ENCODE measurements at places on chromosomes 4 and X.
A peak's percentile ranks its signal among the peaks of the same experiment; 100 is the strongest.

DNA sequence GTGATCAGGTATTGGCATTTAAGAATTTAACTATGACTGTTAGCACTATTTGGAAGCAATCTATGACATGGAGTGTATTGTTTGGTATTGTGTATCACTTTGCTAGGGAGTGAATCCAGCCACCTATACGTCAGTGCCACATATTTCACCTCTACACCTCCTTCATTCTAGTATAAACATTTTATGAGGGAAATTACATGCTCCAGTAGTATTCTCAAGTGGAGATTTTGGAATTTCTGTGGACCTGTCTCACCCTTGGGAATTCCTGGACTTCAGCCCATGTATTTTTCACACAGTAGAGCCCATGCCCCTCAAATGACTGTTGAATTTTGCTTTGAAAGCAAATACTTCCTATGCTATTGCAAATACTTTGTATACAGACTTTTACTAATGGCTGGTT, 11.3 kb downstream of the BST1 start:
- DNase-seq = no peak

DNA sequence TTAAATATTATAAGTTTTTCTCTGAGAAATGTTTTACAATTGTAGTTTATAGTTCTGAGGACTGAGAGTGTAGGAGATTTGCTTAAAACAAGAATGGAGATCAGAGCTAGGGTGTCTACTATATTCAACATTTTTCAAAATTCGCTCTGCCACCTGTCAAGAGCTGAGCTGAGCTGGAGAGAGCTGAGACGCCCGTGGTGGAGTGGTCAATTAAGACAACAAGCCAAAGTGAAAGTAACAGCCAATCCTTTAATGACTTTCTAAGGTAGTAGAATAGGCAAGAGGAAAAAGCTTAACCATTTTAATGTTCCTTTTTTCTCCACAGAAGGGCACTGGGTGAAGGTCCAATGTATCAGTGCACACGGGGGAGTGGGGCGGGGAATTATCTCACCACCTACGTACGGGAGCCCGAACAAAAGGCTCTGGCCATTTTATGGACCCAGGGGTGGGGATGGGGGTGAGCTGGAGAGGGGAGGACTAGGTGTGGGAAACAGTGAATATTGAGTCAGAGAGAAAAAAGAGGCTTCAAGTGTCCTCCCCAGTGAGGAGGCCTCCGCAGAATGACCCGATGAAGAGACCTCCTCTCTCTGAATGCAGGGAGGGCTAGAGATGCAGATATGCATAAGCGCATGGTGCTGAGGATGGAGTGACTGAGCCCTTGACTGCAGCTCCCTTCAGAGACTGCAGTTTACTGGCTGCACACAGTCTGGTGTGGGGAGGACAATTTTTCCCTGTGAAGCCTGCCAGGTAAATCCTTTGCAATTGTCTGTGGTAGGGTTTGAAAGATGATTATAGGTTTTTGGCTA, 60.8 kb downstream of the SPCS3 start:
- no peak for DNase-seq

DNA sequence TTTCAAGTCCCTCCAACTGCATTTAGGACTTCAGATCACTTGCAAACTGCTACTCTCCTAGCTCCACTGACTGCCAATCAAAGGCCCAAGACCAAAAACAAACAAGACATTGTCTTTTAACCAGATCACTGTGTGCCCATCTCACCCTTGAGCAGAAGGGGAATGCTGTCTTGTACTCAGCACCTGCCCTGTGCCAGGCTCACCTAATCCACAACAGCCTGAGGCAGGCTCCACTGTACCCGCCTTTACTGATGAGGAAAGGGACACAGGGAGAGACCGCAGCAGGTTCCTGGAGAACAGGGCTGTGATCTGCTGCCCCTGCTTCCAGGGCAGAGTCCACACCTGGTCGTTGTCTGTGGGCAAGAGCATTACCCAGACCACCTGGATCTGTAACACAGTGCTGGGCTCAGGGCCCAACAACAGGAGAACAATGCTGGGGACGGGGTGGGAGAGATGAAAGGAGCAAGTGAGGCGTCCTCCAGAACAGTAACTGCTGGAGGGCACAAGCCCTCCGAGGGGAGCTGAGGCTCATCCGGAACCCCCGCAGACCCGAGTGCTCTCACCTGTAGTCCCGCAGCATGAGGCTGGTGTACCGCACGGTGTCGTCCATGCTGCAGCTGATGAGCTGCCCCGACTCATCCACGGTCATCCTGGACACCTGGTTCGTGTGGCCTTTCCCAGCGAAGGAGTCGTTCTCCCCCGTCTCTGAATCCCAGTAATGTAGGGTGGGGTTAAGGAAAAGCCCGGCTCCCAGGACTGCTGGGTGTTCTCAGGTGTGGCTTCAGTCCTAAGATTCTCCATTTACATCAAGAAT, 33.9 kb downstream of the WDR1 start:
- DNase-seq = no peak

DNA sequence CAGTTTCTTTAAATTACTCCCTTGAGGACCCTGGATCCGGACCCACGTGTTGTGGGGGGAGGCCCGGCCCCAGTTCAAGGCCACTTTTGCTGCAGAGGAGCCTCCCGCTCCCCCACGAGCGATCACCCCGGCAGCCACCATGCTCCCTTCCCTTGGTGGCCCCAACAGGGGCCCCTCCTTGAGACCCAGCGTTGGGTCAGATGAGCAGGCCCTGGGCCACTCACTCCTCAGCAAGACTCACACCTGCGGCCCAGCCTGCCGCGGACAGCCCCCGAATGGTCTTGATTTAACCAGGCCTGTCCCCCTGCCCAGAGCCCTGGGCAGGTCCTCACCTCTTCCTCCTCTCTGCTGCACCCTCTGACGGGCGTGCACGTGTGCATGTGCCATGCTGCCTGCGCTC, 4.3 kb downstream of the CPLX1 start:
- no peak for DNase-seq

GRCh38 chr4:87677731-87678130, 27.7 kb downstream of the DMP1 start:
- no peak for DNase-seq

DNA sequence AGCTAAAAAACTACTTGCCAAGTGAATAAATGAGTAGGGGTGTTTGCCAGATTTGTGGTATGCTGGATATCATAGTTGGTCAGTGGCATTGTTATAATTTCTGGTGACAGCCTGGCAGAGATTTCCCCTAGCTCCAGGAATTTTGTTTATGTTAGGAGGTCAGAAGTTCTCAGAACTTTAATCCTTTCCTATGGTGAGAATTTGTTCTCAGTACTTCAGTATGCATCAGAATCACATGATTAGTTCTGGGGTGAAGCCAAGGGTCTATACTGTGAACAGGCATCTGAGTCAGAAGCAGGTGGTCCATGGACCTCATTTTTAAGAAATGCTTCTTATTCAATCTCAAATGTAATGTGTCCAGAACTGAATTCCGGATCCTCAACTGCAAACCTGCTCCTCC, 10.5 kb downstream of the RASSF6 start:
- peak; percentile 95 for DNase-seq

- DNase-seq = peak; percentile 80
Observed at GRCh38 chrX:72121383-72121782, 10.3 kb downstream of the RTL5 start.

- no peak for DNase-seq
Observed at GRCh38 chr4:40581254-40582140, 48.2 kb downstream of the RBM47 start.

- DNase-seq = no peak
Observed at GRCh38 chr4:136581119-136581518, 951.2 kb downstream of the PCDH18 start.

DNA sequence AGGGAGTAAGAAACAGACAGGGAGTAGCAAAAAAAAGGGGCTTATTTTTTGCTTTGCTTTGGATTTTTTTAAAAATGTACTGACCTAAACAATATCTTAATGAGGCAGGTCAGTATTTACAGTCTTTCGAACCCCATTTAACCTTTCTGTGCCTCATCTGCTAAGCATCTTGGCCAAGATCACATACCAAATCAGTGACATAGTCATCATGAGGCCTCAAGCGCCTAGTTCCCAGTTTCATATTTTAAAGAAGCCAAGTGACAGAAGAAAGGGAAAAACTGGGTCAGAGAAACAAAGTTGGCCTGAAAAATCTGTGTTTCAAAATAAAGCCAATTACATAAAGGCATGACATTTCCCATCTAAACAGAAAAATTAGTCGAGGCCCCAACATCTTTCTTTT, 94.6 kb upstream of the WDR44 start:
- DNase-seq = peak; percentile 72

DNA sequence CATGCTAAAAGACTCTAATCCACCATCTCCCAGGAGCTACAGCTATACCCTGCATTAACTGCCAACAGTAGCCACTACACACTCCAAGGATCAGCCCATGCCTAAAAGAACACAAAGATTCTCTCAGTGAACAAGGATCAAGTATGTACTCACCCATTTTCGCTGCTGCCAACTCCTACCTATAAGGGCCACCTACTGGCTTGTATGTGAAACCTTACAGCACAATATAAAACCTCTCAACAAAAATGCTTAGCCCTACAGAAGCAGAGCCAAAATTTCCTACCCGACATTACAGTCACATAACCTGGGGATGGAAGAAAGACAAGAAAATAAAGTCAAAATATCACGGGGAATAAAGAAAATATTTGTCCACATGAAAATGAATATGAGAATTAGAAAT, 562.8 kb upstream of the POU3F4 start:
- no peak for DNase-seq

- DNase-seq = no peak
Observed at GRCh38 chr4:184310881-184311709, 93.4 kb upstream of the ENPP6 start.

GRCh38 chr4:175504318-175504717, 307.7 kb downstream of the GPM6A start:
- peak; percentile 77 for DNase-seq

GRCh38 chrX:130060122-130061069, 49.9 kb downstream of the ELF4 start:
- DNase-seq = peak; percentile 45

DNA sequence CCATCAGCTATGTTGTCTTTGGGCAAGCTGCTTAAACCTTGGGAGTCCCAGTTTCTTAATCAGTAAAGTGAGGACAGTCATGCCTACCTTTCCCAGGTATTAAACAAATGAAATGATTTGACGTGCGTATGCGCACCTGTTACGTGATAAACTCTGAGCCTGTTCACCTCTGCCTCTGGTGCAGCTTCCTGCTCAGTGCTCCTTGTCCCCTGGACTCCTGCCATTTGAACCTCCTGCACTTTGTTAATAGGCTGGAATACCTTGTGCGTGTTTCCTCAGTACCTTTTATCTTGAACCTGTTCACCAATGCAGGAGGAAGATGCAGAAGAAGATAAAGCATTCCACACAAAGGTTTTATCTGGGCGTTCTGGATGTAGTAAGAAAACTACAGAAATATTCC, 211.9 kb downstream of the CEP135 start:
- DNase-seq = no peak

DNA sequence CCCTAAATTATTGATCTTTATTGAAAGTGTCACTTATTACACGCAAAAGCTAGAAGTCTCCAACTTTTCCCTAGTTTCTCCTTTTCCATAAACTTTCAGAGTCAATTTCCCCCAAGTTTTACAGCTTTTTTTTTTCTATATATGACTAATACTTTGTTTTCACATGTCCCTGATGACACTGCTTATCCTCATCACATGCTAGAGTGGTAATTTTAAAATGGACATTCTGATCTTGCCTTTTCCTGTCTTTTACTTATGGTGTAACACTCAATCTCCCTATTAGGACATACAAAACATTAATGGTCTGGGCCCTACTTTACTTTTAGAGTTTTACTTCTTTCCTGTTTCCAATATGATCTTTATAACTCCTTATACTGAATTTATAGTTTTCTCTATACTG, 112.6 kb downstream of the ANK2 start:
- DNase-seq = peak; percentile 6

GRCh38 chr4:26185436-26185835, 135.4 kb upstream of the RBPJ start:
- no peak for DNase-seq

- DNase-seq = no peak
Observed at GRCh38 chrX:47068214-47068613, 10.0 kb upstream of the RGN start.

DNA sequence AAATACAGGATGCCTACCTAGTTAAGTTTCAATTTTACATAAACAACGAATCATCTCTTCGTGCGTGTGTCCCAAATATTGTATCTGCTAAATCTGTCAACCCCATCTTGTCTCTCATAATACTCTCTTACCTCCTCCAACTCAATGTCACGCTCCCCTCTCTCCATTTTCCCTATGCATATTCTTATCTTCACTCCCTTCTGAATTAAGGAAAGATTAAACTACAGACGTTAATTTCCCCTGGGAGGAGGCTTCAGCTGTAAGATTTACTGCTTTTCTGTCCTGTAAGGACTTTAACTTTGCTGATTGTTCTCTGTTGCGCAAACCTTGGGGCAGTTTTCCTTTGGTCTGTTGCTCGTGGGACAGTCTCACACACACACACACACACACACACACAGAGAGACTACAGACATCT, 455 bp upstream of the ABCB7 start:
- peak; percentile 29 for DNase-seq

- no peak for DNase-seq
Observed at GRCh38 chrX:17495052-17495451, 120.1 kb downstream of the NHS start.

GRCh38 chr4:38001927-38002326, 41.7 kb downstream of the PTTG2 start:
- DNase-seq = no peak

- no peak for DNase-seq
Observed at GRCh38 chrX:49991758-49992157, 69.4 kb downstream of the CLCN5 start.

GRCh38 chr4:155491336-155492120, 114.8 kb upstream of the MAP9 start:
- peak; percentile 57 for DNase-seq

DNA sequence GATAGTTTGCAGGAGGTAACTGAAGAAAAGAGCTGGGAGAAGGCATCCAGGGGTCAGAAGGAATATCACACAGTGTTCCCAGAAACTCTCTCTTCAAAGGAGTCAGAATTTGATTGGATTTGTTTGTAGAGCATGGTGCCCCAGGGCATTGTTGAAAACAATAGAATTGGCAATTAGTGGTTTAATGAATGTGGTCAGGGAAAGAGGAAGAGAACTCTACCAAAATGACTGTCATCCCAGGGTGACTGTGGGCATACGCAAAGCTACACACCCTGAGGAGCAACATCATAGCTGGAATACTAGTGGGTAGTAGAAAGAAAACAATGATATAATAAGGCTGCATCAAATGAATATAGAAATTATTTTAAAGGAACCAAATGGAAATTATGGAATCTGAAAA, 21.5 kb downstream of the TNIP2 start:
- DNase-seq = no peak

- no peak for DNase-seq
Observed at GRCh38 chr4:39821951-39822350, 124.0 kb downstream of the UBE2K start.

DNA sequence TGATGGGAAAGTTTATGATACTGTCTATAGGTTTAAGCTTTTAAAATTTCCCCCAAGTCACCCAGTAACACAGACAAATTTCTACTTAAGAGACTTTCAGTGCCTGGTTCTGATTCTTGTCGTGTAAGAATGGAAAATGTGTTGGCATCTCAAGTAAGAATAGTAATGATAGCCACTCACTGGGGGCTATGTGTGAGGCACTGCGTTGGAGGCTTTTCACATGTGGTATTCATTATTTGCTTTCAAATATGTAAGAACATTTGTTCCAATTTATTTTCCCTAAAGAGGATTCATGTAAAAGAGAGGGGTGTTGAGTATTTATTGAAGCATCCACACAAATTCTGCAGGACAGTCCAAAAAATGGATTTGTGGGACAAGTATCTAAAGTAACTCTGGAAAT, 143.6 kb downstream of the FNIP2 start:
- no peak for DNase-seq

Measured in iris pigment epithelial cell (primary cell).